ENCODE measurements at places on chromosomes 1 and 21. TPM values are rescaled to one million over a fixed set of nuclear protein-coding genes. Genes with fewer than 3 reads are reported as not detected.
A peak's percentile ranks its signal among the peaks of the same experiment; 100 is the strongest.

The CELA2A gene
- not detected for total RNA-seq

The ANKRD34A gene
- total RNA-seq = 1.6 TPM

The TFF3 gene
- not detected for total RNA-seq

The CELA3B gene
- not detected for total RNA-seq

The LDLRAP1 gene
- total RNA-seq = 24.6 TPM

GRCh38 chr1:41333146-41333784 is 28.0 kb upstream of the FOXO6 start:
- peak; percentile 35 for DNase-seq

DNA sequence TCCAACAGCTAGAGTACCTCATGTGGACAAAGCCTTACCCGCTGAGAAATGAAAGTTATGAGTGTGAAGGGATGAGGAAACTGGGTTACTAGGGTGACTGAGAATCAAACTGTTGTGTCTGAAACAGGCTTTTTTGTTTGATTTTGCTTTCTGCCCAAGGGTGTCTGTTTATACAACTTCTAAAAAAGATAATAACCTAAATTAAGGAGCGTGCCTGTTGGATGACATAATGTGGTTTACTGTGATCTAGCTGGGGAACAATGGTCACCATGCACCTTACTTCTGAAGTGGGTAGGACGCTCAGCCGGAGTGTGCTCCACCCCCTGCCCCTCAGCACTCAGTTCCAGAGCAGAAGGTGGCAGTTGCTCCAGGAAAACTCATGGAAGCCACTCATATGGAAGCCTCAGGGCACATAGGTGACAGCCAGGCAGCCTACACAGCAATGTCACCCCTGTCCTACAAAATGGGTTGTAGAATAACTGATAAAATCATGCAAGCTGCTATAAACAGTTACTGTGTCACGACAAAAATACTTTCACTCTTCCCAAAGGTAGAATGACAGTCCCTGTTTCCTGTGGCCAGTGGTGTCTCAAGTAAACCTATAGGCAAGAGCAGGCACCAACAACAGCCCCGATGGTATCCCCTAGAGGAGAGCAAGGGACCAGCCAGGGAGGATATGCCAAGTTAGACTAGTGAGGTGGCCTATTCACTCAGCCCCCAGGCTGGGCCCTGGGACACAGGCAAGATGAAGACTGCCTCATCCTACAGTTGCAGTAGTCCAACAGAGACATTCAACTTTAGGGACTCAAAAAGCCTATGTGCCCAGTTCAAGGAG is 29.3 kb downstream of the SIPA1L2 start:
- no peak for DNase-seq
